ENCODE measurements at places on chromosomes 1 and 21.

DNA sequence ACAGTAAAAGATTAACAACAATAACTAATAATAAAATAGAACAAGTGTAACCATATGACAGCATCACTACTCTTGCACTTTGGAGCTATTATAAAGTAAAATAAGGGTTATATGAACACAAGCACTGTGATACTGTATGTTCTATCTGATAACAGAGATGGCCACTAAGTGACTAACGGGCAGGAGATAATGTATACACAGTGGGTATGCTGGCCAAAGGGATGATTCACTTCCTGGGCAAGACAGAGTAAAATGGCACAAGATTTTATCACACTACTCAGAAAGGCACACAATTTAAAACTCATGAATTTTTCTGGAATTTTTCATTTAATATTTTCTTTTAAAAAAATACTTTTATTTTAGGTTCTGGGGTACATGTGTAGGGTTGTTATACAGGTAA is 12.3 kb downstream of the SLC9C2 start:
- no peak for DNase-seq

- DNase-seq, result no peak
Measured at GRCh38 chr21:43884012-43884860, 19.2 kb downstream of the AGPAT3 start.

DNA sequence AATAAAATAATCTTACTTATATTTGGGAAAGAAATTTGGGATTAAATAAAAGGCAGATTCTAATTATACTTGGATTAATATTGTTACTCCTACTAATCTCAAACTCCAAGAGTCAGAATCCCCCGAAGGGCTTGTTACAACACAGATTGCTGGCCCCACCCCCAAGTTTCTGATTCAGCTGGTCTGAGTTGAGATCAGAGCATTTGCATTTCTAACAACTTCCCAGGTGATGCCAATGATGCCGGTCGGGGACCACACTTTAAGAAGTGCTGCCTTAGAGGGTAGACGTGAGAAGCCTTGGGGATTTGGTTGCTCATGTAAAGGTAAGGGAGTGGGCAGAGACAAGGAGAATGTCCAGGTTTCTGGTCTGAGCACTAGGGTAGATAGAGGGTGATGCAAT is 47.2 kb downstream of the FMN2 start:
- no peak for DNase-seq

DNA sequence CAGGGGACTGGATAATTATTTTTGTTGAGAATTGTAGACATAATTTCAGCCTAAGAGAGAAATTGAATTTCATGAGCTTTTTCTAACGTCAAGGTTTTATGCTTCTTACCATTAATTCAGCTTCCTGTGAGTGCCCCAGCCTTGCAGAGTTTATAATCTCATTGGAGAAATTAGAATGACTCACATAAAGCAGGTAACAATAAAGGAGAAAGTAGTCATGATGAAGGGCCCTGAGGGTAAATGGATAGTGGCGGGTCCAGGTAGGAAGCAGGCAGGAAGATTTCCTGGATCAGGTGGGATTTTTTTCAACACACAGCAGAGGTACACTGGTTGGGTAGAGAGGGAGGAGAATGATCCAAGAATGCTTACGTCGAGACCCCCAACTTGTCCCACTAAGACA is 311.4 kb downstream of the BARHL2 start:
- no peak for DNase-seq

- no peak for DNase-seq
Measured at GRCh38 chr1:231460614-231461013, 38.5 kb upstream of the EGLN1 start.

- no peak for DNase-seq
Measured at GRCh38 chr1:183288583-183288982, 102.5 kb downstream of the LAMC2 start.

- no peak for DNase-seq
Measured at GRCh38 chr21:34792504-34793089, 123.8 kb downstream of the CLIC6 start.

- DNase-seq, result peak; percentile 67
Measured at GRCh38 chr1:203465146-203465798, 10.3 kb upstream of the PRELP start.

- DNase-seq, result peak; percentile 34
Measured at GRCh38 chr1:204207136-204207616, 6.6 kb downstream of the GOLT1A start.

DNA sequence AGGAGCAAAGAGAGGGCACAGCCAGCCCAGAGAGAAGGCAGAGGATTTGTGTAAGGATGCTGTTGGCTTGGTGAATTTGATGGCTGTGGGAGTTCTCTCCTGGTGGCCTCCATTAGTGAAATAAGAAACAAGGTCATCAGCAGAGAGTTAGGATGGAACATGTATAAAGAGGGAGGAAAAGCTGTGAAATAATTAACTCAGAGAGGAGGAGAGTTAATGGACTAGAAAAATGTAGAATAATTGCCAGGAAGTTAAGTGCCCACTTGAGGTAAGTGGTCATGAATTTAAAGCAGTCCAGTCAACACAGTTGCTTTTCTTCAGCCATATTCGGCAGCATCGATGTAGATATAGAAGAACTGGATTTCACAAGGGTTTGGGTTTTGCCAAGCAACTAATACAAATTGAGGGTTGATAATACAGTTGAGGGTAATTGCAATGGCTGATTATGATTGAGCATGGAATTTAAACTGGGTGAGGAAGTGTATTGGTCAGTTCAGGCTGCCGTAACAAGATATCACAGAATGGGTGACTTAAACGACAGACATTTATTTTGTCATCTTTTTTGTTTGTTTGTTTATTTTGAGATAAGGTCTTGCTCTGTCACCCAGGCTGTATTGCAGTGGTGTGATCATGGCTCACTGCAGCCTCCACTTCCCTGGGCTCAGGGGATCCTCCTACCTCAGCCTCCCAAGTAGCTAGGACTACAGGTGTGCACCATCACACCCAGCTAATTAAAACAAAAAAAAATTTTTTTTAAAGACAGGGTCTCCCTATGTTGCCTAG is 31.7 kb upstream of the KLF17 start:
- no peak for DNase-seq

- no peak for DNase-seq
Measured at GRCh38 chr1:9797049-9797448, 26.7 kb downstream of the CLSTN1 start.

DNA sequence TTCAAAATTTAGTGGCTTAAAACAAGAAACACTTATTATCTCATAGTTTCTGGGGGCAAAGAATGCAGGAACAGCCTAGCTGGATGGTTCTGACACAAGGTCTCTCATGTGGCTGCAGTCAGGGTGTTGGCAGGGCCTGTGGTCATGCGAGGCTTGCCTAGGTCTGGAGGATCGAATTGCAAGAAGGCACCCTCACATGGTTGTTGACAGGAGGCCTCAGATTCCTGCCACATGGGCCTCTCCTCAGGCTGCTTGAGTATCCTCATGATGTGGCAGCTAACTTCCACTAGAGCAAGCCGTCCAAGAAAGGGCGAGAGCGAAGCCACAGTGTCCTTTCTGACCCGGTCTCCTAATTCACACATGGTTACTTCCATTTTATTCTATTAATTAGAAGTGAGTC is 6.2 kb upstream of the NRIP1 start:
- DNase-seq, result peak; percentile 65

All from gastrocnemius medialis (tissue), 4 donors.